NCI-H2081 (cell line): ENCODE measurements at places on chromosomes 12 and 14.

GRCh38 chr12:56242986-56243385, 13.1 kb downstream of the SLC39A5 start:
- DNase-seq: no peak

DNA sequence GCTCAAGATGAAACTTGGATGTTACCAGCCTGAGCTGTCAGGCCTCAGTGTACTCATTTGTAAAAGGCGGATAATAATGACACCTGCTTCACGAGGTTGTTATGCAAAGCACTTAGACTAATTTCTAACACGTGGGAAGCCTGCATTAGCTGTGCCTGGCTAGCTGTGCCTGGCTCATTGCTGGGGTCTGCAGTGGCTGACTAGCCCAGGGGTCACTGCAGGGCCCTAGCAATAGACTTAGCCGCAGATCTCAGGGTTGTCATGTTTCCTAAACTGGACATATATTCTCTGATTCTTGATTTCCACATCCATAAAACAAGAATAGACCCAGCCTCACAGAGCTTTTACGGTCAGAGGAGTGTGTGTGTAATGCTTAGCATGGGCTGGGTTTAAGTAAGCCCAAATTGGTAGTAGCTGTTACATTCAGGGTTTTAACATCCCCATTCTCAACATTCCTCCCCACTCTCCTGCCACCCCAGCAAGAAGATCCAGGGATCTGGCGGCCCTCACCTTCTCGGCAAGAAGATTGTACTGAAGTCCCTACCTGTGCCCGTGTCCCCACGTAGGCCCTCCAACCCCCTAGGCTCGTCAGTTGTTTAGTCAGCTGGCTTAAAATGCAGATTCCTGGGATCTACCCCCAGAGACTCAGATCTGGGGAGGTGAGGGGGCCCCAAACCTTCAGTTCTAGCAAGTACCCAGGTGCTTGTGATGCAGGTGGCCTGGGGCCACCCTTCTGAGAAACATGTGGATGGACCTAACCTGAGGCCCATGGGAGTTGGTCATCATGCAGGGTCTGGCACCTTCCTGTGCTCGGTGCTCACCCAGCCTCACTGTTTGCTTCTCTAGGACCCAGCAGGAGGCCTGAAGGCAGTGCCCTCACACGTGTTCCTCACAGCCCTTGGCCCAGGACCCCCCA, 8.6 kb downstream of the NR4A1 start:
- peak; percentile 62 for DNase-seq

- DNase-seq: no peak
These were observed 1.1 kb upstream of the RTRAF start for GRCh38 chr14:51988221-51988620.

DNA sequence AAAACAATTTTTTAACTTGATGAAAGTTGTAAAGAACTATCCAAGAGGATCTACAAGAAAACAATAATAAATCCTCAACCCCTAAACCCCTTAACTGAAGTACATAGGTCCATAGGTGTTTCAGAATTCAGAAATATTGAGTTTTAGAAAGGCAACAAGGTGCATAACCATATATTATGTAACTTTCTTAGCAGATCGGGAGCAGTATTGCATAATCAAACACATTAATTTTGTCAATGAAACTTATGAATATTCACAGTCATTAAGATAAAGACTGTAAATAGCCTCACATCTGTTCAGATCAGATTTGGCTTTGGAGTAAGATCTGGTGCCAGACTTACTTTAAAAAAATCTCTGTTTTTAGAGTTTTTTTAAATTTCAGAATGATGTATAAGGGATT, 647.1 kb upstream of the FLRT2 start:
- DNase-seq: no peak

GRCh38 chr12:24850496-24850895, 98.4 kb downstream of the BCAT1 start:
- DNase-seq: no peak
